ENCODE measurements at places on chromosomes 12 and 14.
A peak's percentile ranks its signal among the peaks of the same experiment; 100 is the strongest.

DNA sequence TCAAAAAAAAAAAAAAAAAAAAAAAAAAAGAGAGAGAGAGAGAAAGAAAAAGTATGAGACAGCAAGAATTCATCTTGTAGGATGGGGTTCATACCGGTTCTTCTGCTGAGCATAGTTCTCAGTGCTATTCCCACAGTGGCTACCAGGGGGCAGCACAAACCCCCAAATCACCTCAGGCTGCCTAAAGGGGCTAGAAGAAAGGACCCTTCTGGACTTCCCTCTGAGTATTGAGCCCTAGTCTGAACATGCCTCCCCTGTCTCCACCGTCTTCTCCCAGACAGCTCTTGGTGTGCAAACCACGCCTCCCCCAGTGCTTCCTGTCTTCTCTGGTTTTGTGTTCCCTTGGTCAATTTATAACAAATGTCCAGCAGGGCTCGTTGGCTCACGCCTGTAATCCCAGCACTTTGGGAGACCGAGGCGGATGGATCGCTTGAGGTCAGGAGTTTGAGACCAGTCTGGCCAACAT, 31.3 kb upstream of the SMUG1 start:
- peak; percentile 85 for DNase-seq

- DNase-seq = no peak
These were observed 68.8 kb upstream of the AMN start for GRCh38 chr14:102853648-102854047.

- no peak for DNase-seq
These were observed 77.4 kb downstream of the BBS10 start for GRCh38 chr12:76270657-76271358.

- DNase-seq = no peak
These were observed 450.7 kb downstream of the AEBP2 start for GRCh38 chr12:19890024-19890423.

DNA sequence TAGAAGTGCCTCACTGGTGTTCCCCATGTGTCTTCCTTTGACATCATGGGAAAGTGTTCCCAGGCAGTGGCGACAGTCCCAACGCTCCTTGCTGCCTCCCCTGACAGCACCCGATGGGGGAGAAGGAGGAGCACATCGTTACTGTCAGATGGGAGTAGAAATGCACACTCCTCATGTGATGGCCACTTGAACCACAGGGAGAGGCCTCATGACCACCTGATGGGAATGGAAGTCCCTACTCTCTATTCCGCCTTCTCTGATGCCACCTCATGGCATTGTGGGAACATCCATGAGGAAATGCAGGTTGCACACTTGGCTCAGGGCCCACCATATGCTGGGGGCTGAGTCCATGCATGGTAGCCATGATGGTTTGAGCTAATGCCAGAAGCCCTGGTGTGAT, 14.3 kb upstream of the CORO1C start:
- no peak for DNase-seq

- DNase-seq = no peak
These were observed 15.0 kb downstream of the OXA1L start for GRCh38 chr14:22781301-22781991.

GRCh38 chr14:78764240-78764639, 594.1 kb downstream of the NRXN3 start:
- no peak for DNase-seq
